ENCODE measurements at places on chromosomes 7 and 10. TPM values are rescaled to one million over a fixed set of nuclear protein-coding genes. Genes with fewer than 3 reads are reported as not detected.

Gene CAMK2B
- polyA plus RNA-seq = 2.9 TPM

Gene PARD3
- polyA plus RNA-seq = 62.1 TPM

Gene PGAM2
- polyA plus RNA-seq = 5.4 TPM

Gene ARPC1B
- 32.8 TPM for polyA plus RNA-seq

Gene ALOX5
- 1.9 TPM for polyA plus RNA-seq

Gene THAP5
- 37.9 TPM for polyA plus RNA-seq

Gene SFTPA1
- 0.14 TPM for polyA plus RNA-seq

Gene C10orf105
- polyA plus RNA-seq = 0.14 TPM

Gene PDK4
- 28.7 TPM for polyA plus RNA-seq

Gene RHOBTB1
- 80.5 TPM for polyA plus RNA-seq

Gene PANK1
- 47.7 TPM for polyA plus RNA-seq

Gene ANKRD1
- polyA plus RNA-seq = 1.2 TPM

Gene ITIH2
- 0.20 TPM for polyA plus RNA-seq

Gene AEBP1
- polyA plus RNA-seq = 55.4 TPM

Gene CDK1
- polyA plus RNA-seq = 87.4 TPM

Gene PFKFB3
- polyA plus RNA-seq = 28.9 TPM

Gene KIF20B
- 17.8 TPM for polyA plus RNA-seq

Gene TSPAN15
- 58.2 TPM for polyA plus RNA-seq

Gene LBX1
- polyA plus RNA-seq = not detected

Gene CPEB3
- 5.0 TPM for polyA plus RNA-seq

Gene LAMTOR4
- 103 TPM for polyA plus RNA-seq

Gene HECTD2
- polyA plus RNA-seq = 25.1 TPM

Gene ACHE
- polyA plus RNA-seq = 3.8 TPM

Gene ENTPD1
- polyA plus RNA-seq = 19.8 TPM

Gene GIGYF1
- 49.7 TPM for polyA plus RNA-seq

Gene PNLIP
- polyA plus RNA-seq = not detected

Gene MMD2
- polyA plus RNA-seq = 0.10 TPM

Gene SFRP4
- polyA plus RNA-seq = 4.2 TPM

Gene SLC26A3
- 0.30 TPM for polyA plus RNA-seq

Gene DRGX
- not detected for polyA plus RNA-seq

Gene STEAP4
- polyA plus RNA-seq = 0.18 TPM

Gene WNT16
- 0.10 TPM for polyA plus RNA-seq

Gene OR2A1
- polyA plus RNA-seq = not detected

Gene SMC3
- polyA plus RNA-seq = 98.2 TPM

Gene H2BK1
- not detected for polyA plus RNA-seq

Gene CLRN3
- polyA plus RNA-seq = 19.5 TPM

Gene SAMD9L
- polyA plus RNA-seq = 5.3 TPM

Gene CYP2C19
- polyA plus RNA-seq = not detected

Gene CREB5
- 8.1 TPM for polyA plus RNA-seq

Gene NKX2-3
- not detected for polyA plus RNA-seq

Gene SH2D4B
- 0.20 TPM for polyA plus RNA-seq

Gene EBLN1
- 0.04 TPM for polyA plus RNA-seq

Gene PPRC1
- 27.9 TPM for polyA plus RNA-seq

Gene STAM
- 34.8 TPM for polyA plus RNA-seq

Gene TCERG1L
- polyA plus RNA-seq = 2.1 TPM

Measured in right renal pelvis (tissue), 4 donors.